ENCODE measurements at places on chromosomes 7 and 10. TPM values are rescaled to one million over a fixed set of nuclear protein-coding genes. Genes with fewer than 3 reads are reported as not detected.
A peak's percentile ranks its signal among the peaks of the same experiment; 100 is the strongest.

Gene ADGRA1
- not detected for polyA plus RNA-seq

Gene NAPEPLD
- 4.1 TPM for polyA plus RNA-seq

Gene RBM20
- not detected for polyA plus RNA-seq

GRCh38 chr7:8205537-8205936 lies 56.4 kb downstream of the ICA1 start:
- H3K4me1 ChIP-seq: no peaks in the 10 kb centered on the region
- peaks cover 8% of the 10 kb centered on the region for H3K27me3 ChIP-seq
- no peak overlapping the region for H3K4me3 ChIP-seq
- no peak overlapping the region for H3K27ac ChIP-seq
- H3K36me3 ChIP-seq: peaks cover 3% of the 10 kb centered on the region

- H3K36me3 ChIP-seq: peaks cover 10% of the 10 kb centered on the region
- DNase-seq: no peak
- peaks cover 94% of the 10 kb centered on the region for H3K4me1 ChIP-seq
- peak overlapping the region; percentile 94 for H3K27ac ChIP-seq
These were observed 23.0 kb downstream of the VSIR start for GRCh38 chr10:71750124-71750841.

Data from immature natural killer cell (primary cell).